ENCODE measurements at places on chromosomes 13 and 19. TPM values are rescaled to one million over a fixed set of nuclear protein-coding genes. Genes with fewer than 3 reads are reported as not detected.

GRCh38 chr19:52646571-52647217 lies 8.5 kb upstream of the ZNF83 start:
- no peak for DNase-seq

- DNase-seq = no peak
These were observed 861.1 kb upstream of the KLHL1 start for GRCh38 chr13:70969321-70969720.

DNA sequence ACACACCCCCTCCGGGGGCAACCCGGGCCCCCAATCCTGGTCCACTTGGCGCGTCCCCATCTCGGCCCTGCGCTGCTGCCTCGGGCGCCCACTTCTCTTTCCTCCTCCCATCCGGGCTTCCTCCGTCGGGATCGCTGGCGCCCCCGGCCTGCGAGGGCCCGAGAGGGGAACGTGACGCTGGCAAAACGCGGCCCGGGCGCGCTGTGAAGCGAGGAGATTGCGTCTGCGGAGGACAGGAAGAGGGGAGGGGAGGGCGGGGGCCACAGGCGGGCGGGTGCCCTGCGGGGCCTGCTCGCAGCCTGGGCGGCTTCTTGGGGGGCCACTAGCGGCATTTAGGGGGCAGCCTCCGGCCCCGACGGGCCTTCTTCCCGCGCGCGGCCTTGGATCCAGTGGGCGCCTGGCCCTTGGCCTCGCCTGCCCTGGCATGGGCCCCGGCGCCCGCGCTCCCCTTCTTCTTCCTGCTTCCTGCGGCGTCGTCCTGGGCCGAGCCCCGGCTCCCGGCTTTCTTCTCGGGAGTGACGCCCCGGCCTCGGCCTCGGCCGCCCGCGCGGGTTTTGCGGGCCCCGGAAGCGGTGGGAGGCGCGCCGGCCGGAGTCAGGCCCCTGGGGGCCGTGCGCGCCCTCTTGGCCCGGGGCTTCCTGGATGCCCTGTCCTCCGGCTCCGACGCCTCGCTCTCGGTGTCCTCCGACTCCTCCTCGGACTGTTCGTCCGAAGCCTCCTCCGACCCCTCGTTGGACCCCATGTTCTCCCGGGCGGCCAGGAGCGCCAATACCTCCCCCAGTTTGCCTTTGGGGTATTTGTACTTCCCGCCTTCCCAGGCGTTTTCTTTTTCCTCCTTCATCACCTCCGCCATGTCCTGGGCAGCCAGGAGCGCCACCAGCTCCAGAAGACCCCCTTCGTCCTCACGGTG lies 2.2 kb downstream of the PNMA8B start:
- DNase-seq = no peak

Gene CKM
- 33,857 TPM for total RNA-seq

GRCh38 chr13:64553411-64554129 lies 2676.6 kb downstream of the PCDH9 start:
- DNase-seq = no peak

Gene TRPC4
- 0.20 TPM for total RNA-seq

GRCh38 chr13:101647760-101648159 lies 195.3 kb downstream of the ITGBL1 start:
- no peak for DNase-seq

GRCh38 chr19:18855647-18856384 lies 24.1 kb downstream of the UPF1 start:
- DNase-seq = no peak

Gene ZNF444
- 16.4 TPM for total RNA-seq

- no peak for DNase-seq
These were observed 33.5 kb upstream of the ESD start for GRCh38 chr13:46830405-46831005.

- DNase-seq = peak; percentile 90
These were observed 1.7 kb downstream of the UBXN6 start for GRCh38 chr19:4455719-4456475.

- DNase-seq = no peak
These were observed 7.0 kb upstream of the HCN2 start for GRCh38 chr19:582497-583197.

Gene A1BG
- 4.5 TPM for total RNA-seq

GRCh38 chr13:102779436-102780159 lies 6.0 kb upstream of the TEX30 start:
- no peak for DNase-seq

DNA sequence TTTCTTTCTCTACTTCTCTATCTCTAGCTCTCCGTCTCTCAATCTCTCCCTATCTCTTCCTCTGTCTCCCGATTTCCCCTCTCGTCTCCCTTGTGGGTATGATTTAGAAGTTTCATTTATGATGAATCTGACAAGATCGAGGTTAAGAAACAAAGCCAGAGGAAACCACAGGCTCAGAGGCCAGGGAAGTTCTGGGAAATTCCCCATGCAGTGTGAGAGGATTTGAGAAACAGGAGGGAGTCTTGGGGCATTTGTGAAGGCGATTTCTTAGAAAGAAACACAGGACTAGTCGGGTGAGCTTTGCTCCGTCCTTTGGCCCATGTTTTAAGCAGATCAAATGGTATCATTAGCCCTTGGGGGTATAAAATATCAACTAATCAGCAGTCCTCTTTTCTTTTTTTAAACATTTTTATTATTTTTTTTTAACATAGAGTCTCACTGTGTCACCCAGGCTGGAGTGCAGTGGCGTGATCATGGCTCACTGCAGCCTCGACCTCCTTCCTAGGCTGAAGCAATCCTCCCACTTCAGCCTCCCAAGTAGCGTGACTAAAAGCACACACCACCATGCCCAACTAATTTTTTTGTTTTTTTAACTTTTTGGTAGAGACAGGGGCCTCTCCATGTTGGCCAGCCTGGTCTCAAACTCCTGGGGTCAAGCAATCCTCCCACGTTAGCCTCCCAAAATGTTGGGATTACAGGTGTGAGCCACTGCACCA lies 25.8 kb downstream of the TNFSF9 start:
- DNase-seq = no peak

DNA sequence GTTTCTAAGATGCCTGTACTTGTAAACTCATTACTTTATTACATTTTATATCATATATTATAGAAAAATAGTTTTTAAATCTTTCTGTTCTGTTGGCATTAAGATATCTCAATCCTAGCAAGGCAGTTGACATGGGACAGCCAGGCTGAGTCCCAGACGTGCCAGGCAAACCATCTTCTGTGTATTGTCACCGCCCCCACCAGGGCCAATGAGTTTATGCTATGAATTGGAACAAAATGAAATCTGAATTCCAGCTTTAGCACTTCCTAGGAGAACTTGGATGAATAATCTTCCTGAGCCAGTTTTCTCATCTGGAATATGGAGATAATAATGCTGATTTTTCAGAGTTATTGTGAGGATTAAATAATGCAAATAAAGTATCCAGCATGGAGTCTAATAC lies 79.9 kb upstream of the GSX1 start:
- DNase-seq = peak; percentile 10

DNA sequence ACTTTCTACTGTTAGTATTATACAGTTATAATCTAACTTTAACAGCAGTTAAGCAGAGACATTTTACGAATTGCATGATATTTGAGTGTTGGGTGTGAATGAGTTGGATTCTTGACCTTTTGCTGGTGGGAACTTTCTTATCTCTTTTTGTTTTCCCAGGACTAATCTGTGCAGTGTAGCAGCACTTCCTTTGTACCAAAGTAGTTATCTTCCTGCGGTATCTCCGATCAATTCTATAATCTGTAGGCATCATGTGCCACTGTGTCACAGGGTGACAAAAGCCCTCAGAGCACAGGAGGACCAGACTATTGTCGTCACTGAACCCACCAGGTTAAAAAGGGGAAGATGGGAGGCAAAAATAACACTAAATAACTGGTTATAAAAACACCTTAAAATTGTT lies 823.5 kb downstream of the GPC5 start:
- DNase-seq = no peak

DNA sequence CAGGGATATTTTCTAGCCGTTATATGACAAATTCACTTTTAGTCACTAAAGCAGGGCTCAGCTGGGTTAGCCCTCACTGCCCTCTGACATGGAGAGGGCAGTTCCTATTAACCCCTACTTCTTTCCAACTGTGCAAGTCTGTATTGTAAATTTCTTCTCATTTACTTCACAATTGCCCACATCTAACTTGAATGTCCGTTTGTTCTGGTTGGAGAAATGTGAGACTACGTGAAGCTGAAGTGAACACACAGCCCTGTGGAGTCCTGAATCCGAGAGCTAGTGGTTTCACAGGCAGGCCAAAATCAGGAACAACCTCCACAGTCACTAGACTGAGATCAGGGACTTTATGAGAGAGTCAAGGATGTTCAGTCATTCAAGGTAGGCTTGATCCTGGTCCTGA lies 4.4 kb upstream of the MYO16 start:
- DNase-seq = no peak

Measured in gastrocnemius medialis (tissue), 4 donors.